Skeletal muscle cell (primary cell): ENCODE measurements at places on chromosomes 11 and 22.

DNA sequence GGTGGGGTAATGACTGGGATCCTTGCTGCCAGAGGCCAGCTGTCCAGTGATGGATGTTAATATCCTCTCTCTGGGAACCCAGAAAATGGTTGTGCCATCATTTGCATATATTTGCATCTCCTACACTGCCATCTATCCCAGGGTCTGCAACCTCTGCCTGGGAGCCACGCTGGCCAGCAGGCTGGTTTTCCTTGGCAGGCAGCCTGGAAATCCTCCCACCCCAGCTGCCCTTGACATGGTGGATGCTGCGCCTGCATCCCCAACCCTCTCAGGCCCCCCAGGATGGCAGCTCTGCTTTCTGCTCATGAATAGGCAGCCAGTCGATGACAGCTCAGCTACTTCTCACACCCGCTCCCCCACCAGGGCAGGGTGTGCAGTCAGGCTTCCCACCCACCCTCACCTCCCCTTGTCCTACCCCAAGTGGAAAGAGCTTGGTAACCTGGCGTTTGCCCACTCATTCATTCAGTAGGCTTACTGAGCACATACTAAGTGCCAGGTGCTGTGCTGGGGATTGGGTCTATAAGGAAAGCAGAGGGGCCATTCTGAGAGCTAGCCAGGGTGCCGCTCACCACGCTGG, 202.5 kb downstream of the TRIM29 start:
- DNase-seq = no peak

- DNase-seq = no peak
These were observed 70.4 kb upstream of the ARHGAP20 start for GRCh38 chr11:110782616-110783015.

- no peak for DNase-seq
These were observed 24.2 kb downstream of the CD44 start for GRCh38 chr11:35163209-35163608.

GRCh38 chr11:102423936-102424335, 28.6 kb downstream of the TMEM123 start:
- DNase-seq = no peak

GRCh38 chr22:46740910-46741780, 3.1 kb upstream of the CERK start:
- DNase-seq = no peak

GRCh38 chr11:124761301-124762104, 587 bp downstream of the ESAM start:
- DNase-seq = no peak
